ENCODE measurements at places on chromosomes 5 and 9.

- no peak for DNase-seq
Measured at GRCh38 chr5:139389701-139390638, at the start of gene MZB1. Gene MZB1, minus strand, starts transcription at chr5:139389913. Its CDS starts 57 bp downstream, at chr5:139389856.

- no peak for DNase-seq
Measured at GRCh38 chr5:116574367-116575325, at the start of gene SEMA6A. Gene SEMA6A, minus strand, starts transcription at chr5:116574823. Its CDS starts 69,879 bp downstream, at chr5:116504944.

DNA sequence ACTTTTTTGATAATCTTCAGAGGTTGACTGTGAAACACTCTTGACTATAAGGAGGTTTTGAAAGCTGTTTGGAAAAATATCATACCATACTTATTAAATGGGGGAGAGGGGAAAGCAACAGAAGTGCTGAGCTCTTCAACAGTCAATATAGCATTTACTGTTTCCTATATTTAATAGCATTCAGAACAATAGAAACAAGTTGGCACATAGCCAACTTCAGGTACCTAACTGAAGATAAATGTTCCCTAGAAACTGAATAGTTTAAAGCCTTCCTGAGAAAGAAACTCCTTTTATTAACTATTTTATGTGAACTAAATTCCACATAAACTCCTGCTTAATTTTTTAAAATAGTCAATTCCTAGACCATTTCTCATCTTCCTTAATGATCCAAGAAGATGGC, 26.3 kb downstream of the SLC31A1 start:
- no peak for DNase-seq

DNA sequence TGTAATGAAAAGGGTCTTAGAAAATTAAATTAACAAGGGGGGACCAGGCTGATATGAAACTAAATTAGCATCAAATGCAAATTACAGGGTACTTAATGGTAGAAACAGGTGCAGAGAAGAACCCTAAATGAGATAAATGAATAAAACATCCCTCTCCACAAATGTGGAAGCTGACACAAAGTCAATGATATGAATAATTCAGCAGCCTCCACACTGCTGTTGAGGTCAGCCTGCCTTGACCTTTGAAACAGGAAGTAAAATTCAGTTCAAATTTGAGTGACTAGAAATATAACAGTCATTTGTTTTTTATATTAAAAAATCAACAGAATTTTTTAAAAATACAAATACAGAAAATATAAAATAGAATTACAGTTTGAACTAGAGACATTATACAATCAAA, 40.0 kb downstream of the EBF1 start:
- DNase-seq: no peak

DNA sequence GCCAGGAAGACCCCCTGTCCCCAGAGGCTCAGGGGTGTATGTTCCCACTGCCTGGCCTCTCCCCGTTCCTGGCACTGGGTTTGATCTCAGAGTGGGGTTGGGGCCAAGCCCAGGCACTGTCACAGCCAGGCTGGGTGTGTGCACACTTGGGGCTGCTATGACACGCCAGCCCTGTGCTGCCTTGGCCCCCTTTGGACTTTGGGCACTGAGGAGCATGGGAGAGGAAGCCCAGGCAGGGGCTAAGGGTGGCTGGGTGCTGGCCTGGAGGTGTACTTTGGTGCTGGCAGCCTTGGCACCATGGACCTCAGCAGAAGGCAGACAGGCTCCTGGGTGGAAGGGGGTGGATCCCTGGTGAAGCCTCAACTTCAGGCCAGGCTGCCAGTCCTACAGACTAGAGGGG, 223.6 kb upstream of the ISL1 start:
- DNase-seq: no peak

DNA sequence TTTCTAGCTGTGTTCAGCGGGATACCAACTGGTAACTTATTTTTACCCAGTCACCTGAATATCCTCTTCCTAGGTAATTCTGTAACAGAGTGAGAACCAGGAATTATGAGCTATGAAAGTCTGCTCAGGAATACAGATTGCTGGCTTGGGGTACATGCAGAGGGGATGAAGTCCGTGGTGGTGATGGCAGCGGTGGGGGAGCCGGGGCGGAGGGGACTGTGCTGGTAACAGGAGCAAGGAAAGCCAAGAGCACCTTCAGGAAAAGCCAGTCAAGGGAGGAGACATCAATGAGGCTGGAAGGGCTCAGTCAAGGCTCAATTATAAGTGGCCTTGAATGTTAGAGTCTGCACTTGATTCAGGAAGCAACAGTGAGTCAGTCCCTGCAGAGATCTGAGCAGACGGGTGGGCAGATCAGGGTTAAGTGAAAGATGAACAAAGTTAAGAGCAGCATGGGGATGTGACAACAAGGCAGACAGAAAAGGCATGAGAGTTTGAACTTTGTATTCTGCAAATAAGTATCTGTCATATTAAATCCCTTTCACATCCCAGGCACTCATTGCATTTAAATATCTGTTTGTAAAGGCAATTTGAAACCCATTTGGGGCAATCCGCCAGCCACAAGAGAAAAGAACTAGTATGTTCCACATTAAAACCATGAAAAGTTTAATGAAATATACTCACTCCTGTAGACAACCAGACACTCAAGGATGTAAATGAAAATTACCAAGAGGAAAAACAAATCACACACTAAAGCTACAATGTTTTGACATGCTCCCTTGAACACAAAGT, 101.2 kb downstream of the TTC39B start:
- DNase-seq: no peak

DNA sequence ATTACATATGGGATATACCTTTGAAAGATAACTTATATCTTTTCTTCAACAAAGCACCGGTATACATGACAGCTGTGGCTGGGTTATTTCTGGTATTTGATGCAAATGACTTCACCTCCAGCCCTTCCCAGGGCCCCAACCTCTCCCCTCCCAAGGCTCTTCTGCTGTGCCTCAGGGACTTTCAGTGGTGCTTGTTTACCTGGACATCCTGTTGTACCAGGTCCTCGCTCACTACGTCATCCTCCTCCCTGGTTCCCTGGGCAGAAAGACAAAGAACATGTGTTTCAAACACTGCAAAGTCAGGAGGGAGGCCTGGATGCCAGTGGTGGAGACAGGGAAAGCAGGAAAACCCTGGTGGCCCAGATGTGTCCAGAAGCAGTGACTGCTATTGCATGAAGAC, 23.4 kb downstream of the ANXA6 start:
- DNase-seq: no peak

DNA sequence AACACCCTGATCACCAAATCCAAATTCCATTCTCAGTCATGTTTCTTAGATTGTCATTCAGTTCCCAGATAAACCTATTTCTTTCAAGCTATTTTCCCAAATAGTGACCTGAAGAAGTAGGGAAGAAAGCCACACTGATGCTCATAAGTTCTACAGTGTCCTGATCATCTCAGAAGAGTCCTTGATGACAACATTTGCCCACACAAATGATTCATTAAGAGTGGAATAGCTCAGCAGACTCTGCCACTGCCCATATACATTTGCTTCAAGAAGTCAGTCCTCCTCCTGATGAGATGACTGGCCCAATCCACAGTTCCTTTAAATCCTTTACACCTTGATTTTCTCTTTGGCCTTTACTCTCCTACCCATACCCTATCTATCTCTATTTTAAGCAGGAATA, 283.7 kb upstream of the NR4A3 start:
- DNase-seq: no peak

GRCh38 chr9:18911714-18912342, 121.2 kb downstream of the SAXO1 start:
- DNase-seq: no peak

- DNase-seq: no peak
Measured at GRCh38 chr5:121660142-121660541, 191.5 kb upstream of the FTMT start.

GRCh38 chr9:108889649-108890067, 27.6 kb downstream of the ACTL7A start:
- DNase-seq: no peak

DNA sequence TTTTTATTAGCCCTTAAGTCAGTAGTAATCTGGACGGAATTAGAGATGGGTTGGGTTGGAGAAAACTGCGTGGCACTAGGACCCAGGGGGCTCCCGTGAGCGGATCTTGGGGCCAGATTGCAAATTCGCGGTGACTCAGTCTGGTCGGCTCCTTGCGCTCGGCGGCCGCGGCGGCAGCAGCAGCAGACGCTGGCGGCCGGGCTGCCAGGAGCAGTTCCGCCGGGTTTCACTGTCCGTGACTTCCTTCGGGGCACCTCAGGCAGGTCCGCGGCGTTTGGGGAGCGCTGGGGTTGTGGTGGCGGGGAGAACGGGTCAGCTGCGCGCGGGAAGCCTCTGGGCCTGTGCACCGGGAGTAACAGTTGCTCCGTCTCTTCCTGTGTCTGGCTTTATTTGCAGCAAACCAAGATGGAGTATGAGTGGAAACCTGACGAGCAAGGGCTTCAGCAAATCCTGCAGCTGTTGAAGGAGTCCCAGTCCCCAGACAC, 31.6 kb downstream of the TNPO1 start:
- peak; percentile 74 for DNase-seq

GRCh38 chr9:125931211-125931610, 184.0 kb downstream of the PBX3 start:
- DNase-seq: no peak

- DNase-seq: no peak
Measured at GRCh38 chr9:130143279-130143893, 28.8 kb upstream of the NCS1 start.

DNA sequence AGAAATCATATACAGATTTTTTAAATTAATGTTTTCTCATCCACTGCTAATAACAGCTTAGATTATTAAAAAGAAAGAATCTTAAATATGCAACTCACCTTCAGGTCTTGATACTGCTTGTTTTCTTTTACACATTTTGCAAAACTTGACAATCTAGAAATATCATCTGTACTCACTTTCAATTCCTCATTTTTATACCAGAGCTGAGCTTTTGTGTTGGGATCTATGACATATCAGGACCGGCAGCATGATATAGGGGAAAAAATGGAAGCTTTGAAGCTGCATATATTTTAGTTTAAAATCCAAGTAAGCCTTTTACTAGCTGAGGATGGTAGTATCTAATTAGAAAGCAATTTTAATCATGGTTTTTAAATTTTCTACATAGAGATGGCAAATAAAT, 75.7 kb upstream of the SMARCA2 start:
- DNase-seq: no peak

DNA sequence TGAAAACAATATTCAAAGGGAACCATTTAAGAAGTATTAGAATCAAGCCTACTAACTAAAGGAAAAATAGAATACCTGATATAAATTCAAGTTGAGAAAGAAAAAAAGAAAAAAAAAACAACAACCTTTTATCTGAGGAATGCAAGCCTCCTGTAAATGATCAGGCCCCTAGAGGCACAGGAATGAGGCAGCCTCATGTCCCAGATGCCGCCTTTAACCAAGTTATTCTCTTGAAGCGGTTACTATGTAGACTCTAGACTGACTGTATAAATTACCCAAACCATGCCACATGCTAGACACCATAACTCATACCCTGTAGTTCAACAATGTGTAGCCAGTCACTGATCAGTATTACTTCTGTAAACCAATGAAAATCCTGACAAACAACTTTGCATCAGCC, 929.6 kb downstream of the TAF11L14 start:
- DNase-seq: no peak

GRCh38 chr9:136899196-136899595, 12.9 kb downstream of the TRAF2 start:
- DNase-seq: no peak

DNA sequence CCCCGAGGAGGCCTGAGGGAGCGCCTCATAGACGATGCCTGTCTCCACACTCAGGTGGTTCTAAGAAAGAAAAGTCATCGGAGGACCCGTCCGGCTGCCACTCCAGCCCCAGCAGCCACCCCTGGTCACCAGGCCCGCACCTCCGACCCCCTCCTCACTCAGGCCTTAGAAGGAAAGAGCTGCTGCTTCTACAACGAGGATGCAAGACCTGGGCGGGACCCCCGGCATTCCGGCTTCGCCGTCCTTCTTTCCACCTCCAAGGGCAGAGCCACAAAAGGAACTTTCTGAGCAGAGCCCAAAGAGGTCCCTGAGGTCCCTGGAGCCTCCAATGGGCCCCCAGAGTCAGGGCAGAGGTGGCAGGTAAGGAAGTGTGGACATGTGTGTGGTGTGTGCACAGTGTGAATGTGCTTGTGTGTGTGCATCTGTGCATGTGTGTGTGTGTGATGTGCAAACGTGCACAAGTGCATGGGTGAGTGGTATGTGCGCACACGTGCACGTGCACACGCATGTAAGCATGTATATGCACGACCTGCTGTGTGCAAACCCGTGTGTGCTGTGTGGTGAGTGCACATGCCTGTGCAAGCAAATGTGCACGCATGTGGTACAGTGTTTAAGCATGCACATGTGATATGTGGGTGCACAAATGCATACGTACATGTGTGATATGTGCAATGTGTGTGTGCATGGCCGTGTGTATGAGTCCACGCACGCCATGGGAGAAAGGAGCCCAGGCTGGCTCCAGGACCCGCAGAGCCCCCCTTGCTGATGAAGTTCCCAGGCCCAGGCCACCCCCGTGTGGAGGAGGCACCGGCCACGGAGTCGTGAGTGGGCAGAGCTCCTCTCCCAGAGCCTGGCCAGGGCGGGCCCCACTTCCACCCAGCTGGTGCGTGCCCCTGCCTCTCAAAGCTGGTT, 27.7 kb upstream of the TMEM250 start:
- no peak for DNase-seq

- no peak for DNase-seq
Measured at GRCh38 chr5:34533582-34534522, 122.3 kb upstream of the RAI14 start.

DNA sequence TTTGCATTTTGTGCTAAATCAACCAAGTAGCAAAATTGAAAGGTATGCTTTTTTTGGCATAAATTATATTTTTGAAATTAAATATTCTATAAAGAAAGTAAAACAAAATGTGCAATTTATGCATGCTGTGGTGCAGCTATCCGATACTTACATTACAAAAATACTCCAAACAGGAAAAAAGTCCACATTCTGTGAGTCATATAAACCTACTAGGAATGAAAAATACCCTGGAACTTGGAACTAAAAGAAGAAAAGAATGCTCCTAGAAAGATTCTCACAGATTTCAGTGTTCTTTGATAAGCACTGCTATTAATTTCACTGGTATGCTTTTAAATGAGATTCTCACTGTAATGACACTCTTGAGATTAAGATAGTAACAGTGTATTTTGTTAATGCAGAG, 92.6 kb downstream of the OSMR start:
- DNase-seq: no peak

DNA sequence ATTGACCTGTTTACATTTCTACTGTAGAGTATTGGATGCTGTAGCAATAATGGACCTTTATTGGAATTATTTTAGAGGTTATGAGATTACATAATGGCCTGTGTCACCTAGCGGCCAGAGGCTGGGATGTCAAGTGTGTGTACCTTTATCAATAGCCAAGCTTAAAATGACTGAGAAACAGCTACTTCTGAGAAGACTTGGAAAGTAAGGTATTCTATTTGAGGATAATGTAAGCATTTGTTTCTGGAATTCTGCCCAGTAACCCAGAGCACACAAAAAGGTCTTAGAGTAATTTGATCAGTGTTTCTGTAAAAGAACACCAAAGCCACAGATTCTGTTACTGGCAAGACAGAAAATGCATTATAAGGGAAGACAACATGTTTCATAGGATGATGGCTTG, 116.8 kb downstream of the MACIR start:
- no peak for DNase-seq

DNA sequence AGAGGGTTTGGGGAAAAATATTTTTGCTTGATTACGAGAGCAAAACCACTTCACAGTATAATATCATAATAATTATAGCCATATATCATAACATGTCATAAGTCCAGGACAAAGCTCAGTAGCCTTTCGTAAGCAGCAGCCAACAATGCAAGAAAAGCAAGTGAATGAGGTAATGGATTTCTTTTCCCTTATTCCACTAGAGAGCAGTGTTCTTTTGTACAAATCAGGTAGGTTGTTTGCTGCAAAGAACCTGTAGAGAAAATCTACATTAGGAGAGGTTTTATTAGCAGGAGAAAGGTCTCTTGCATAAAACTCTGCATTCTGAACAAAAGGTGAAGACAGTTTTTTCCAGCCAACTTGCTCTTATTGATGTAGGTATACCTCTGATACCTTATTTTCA, 1033.4 kb downstream of the TLE4 start:
- DNase-seq: peak; percentile 1
